HT-29 (cell line): ENCODE measurements at places on chromosomes 7 and 10. TPM values are rescaled to one million over a fixed set of nuclear protein-coding genes. Genes with fewer than 3 reads are reported as not detected.

The PLAC9 gene
- total RNA-seq, result not detected in 2 replicates

The DGKI gene
- not detected in 2 replicates for total RNA-seq

- peak; percentile 63 for DNase-seq
Measured at GRCh38 chr10:37289833-37290464, 164.6 kb downstream of the ANKRD30A start.

- DNase-seq, result no peak
Measured at GRCh38 chr7:122770686-122771335, 68.1 kb upstream of the RNF148 start.

DNA sequence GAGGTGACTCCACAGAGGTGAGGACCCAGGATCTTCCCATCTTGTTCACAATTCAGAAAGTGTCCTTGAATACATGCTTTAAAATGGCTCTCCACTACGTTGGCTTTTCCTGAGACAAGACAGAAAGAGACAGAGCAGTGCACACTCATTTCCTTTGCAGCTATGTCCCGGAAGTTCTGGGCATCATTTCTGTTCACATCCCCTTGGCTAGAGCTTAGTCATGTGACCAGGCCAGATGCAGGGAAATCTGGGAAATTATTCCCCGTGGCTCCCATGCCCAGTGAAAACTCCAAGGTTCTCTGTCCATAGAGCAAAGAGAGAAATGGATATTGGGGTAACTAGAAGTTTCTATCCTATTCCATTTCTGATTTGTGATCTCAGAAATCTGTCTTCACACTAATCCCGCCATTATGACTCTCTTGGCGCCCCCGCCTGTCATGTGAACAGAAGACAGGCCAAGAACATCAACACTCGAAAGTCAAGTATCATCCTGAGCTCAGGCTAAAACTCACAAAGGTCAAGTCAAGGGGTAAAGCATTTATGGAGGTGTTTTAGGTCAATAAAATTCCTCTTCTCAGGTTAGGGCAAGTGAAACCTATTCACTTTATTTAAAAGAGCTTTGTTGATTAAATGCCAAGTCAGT is 251.4 kb upstream of the HABP2 start:
- DNase-seq, result no peak

- DNase-seq, result no peak
Measured at GRCh38 chr7:1253681-1254181, 21.1 kb downstream of the UNCX start.

GRCh38 chr10:115278294-115278693 is 185.1 kb downstream of the ATRNL1 start:
- no peak for DNase-seq

- DNase-seq, result no peak
Measured at GRCh38 chr7:117916309-117916708, 43.1 kb upstream of the CTTNBP2 start.

GRCh38 chr10:104449391-104449790 is 95.8 kb downstream of the CFAP58 start:
- no peak for DNase-seq
